ENCODE measurements at places on chromosomes 3 and 15.

GRCh38 chr15:41284427-41285177, 47.8 kb downstream of the OIP5 start:
- DNase-seq, result peak; percentile 18

DNA sequence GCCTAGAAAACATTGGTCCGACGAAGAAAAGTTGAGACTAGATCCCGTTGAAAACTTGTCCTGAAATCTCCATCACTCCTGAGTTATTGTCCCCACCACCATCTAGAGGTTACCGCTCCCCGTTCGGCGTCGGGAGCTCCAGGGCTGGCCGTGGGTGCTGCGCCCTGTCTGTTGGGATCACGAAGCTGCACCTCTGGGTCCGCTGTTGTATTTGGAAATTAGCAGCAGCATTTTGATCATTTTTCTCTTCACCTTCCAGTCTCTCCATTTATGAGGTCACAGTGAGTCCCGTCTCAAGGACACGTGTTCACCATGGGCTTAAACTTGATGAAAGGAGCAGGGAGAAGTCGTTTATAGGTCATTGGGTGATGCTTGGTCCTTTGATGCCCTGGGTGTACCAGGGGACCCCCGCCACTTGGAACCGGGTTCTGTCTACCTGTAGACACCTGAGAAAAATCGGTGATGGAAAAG, 565 bp downstream of the MANF start:
- DNase-seq, result no peak

DNA sequence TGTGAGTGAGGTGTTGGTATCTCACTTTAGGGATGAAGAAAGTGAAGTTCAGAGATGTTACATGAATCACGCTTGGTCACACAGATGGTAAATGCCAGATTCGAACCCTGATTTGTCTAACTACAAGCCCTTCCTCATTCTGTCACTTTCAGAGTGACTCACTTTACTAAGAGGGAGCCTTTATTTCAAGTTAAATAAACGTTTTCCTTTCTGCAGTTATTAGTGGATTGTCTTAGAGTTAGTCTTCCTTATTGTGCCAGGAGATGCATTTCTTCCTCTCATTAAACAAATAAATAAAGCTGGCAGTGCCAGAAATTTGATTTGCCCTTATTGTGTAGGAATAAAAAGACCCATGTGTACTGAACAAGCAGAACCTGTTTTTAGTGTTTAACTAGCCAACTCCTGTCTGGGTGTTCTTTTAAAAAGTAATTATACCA, 162.5 kb downstream of the AKAP13 start:
- DNase-seq, result peak; percentile 9

GRCh38 chr3:145457825-145458552, 703.0 kb downstream of the PLOD2 start:
- no peak for DNase-seq

- no peak for DNase-seq
Measured at GRCh38 chr15:101269479-101270223, 7.6 kb downstream of the SELENOS start.

GRCh38 chr3:195550723-195551122, 7.6 kb upstream of the PPP1R2 start:
- DNase-seq, result no peak

GRCh38 chr3:45640091-45640507, 45.5 kb downstream of the LIMD1 start:
- DNase-seq, result no peak

DNA sequence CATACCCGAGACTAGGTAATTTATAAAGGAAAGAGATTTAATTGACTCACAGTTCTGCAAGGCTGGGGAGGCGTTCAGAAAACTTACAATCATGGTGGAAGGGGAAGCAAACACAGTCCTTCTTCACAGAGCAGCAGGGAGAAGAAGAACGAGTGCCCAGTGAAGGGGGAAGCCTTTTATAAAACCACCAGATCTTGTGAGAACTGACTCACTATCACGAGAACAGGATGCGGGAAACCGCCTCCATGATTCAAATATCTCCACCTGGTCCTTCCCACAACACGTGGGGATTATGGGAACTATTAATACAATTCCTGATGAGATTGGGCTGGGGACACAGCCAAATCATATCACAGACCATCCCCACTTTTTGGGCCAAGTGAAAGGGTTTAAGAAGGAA, 58.8 kb upstream of the CTXND1 start:
- DNase-seq, result no peak

- DNase-seq, result no peak
Measured at GRCh38 chr15:78641102-78641748, at the start of gene CHRNB4. CHRNB4 (minus strand) TSS chr15:78641210; CDS start chr15:78641133, 77 bp downstream.

DNA sequence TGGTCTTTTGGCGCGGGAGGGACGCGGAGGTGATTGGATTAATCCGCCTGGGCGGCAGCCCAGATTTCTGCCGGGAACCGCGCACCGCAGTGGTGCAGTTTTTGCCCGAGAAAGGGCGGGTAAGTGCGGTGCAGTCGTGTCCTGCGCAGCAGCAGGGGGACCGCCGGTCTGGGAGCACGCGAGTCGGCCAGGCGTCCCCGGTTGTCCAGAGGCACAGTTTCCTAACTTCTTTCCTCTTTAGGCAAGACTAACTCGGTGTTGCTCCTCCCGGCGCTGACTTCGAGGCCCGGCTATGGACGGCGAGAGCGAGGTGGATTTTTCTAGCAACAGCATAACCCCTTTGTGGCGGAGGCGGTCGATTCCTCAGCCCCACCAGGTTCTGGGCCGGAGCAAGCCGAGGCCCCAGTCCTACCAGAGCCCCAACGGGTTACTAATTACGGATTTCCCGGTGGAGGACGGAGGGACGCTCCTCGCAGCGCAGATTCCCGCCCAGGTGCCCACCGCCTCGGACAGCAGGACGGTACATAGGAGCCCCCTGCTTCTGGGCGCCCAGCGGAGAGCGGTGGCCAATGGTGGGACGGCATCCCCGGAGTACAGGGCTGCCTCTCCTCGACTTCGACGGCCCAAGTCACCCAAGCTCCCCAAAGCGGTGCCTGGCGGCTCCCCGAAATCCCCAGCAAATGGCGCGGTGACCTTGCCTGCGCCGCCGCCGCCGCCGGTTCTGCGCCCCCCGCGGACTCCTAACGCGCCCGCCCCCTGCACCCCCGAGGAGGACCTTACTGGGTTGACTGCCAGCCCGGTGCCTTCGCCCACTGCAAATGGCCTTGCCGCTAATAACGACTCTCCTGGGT, 736 bp downstream of the ARHGEF26 start:
- DNase-seq, result peak; percentile 9

GRCh38 chr15:66757521-66757920, 55.5 kb downstream of the SMAD6 start:
- DNase-seq, result no peak

DNA sequence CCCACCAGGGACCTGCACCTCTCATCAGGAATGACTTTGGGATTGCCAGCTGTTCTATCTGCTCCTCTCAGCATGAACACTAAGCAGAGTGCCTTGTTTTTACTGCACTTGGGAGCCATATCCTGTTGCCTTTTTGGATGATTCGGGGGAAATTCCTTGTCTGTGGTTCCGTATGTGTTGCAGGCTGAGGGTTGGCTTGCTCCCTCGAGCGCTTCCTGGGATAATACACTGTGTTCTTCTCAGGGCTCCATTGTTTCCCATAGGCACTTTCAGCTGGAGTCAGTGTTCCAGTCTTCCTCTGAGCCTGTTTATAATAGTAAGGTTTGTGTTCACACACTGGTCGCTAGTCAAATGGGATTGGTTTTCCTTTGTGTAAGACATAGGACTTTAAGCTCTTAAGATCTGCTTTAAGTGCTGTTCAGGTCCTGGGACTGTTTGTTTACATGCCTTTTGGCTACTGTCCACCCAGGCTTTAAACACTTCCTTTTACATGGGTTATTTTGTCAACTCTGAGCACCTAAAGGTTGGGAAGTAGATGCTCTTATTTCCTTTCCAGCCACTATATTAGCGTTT, 23.4 kb downstream of the BOC start:
- no peak for DNase-seq

DNA sequence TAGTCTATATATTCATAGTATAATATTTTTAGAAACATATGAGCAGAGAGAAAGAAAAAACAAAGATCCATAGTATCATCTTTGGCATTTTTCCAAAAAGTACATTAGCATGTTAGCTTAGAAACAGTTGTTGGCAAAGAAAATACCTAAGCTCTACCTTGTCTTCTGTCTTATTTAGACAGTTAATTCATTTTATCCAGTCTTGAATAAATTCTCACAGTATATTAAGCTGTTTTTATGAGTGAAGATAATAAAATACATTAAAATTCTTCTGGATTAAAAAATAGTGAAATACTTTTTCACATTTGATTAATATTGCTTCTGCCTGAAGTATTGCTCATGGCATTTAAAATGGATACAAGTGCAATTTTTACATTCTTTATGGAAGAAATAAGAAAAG, 145.2 kb downstream of the ZIC1 start:
- DNase-seq, result no peak

DNA sequence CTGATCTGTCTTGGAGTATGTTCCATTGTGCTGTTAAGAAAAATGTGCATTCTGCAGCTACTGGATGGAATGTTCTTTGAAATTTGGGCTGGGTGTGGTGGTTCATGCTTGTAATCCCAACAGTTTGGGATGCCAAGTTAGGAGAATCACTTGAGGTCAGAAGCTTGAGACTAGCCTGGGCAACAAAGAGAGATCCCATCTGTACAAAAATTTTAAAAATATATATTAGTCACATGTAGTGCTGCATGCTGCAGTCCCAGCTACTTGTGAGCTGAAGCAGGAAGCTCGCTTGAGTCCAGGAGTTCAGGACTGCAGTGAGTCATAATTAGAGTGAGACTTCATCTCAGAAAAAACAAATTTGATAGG, 62.8 kb upstream of the PLSCR4 start:
- DNase-seq, result no peak

- no peak for DNase-seq
Measured at GRCh38 chr3:160196511-160197104, 28.6 kb upstream of the C3orf80 start.

DNA sequence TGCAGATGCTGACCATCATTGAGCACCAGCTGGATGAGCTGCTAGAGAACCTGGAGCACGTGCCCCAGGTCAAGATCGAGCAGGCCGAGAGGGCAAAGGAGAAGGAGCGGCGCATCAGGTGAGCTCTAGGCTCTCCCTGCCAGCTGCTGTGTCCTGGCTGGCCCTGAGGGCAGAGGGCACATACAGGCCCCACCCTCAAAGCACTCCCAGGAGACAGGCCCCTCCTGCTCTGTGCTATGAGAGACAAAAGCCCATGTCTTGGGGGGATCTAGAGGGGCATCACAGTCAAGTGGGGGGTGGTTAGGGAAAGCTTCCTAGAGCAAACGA, 39.5 kb downstream of the CFAP100 start:
- DNase-seq, result no peak

DNA sequence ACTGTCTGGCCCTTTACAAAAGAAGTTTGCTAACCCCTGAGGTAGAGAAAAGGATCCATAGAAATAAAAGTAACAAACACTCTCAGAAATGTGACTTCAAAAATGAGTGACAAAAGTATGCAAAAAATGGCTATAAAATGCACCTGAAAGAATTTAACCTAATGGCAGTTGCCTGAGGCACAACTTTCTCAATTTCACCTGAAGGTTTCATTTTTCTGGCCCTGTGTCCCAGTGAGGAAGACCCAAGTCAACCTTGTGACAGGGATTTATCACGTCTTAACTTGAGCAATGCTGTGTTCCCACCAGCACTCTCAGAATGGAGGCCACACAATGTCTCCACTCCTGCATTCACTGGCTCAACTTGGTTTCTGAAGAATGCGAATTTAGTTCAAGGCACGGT, 83.0 kb downstream of the FHIT start:
- no peak for DNase-seq

DNA sequence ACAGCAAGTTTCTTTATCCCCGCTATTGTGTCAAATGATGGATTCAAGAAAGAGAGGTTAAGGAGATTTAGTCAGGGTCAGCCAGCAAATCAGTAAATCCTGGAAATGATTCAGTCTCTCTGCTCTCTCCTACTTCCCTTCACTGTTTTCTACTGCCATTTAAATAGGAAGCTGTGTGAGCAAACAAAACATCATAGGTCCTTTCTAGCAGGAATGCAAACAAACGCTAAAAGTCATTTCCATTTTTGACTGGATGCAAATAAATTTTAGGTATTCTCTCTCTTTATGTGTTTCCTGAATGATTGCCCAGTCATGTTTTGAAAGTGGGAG, 299.4 kb upstream of the RORA start:
- no peak for DNase-seq

- no peak for DNase-seq
Measured at GRCh38 chr3:58144478-58145325, 66.1 kb downstream of the DNASE1L3 start.

GRCh38 chr15:86773736-86774135, 694.1 kb downstream of the AGBL1 start:
- DNase-seq, result no peak

GRCh38 chr3:3737531-3737930, 61.7 kb upstream of the LRRN1 start:
- no peak for DNase-seq

DNA sequence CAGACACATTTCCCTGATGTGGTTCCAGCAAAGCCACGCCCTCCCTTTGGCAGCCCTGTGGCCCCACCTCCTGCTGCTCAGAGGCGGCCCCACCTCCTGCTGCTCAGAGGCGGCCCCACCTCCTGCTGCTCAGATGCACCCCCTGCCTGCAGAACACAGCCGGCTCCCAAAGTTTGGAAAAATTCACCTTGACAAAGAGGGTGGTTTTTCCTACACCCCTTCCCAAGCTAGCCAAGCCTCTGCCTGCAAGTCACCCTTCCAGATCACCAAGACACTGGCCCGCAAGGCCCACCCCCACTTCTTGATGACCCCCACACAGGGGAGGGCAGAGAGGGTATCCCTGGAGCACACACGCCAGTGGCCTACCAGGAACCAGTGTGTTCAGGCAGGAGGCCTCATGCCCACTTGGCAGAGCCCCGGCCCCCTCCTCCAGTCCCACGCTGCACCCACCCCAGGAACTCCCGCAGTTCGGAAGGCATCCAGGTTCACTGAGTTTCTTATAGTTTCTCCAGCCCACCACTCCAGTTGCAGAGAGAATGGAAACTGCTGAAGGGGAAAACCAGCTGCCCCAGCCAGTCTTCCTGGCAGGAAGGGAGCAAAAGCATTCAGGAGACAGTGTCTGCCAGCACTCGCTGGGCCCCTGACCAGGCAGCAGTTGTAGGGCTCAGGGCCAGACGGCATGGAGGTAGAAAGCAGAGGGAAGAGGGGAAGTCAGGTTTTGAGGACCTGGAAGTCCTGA, 2.3 kb upstream of the HAPLN3 start:
- no peak for DNase-seq

GRCh38 chr15:76823303-76823702, 81.8 kb downstream of the SCAPER start:
- DNase-seq, result no peak

DNA sequence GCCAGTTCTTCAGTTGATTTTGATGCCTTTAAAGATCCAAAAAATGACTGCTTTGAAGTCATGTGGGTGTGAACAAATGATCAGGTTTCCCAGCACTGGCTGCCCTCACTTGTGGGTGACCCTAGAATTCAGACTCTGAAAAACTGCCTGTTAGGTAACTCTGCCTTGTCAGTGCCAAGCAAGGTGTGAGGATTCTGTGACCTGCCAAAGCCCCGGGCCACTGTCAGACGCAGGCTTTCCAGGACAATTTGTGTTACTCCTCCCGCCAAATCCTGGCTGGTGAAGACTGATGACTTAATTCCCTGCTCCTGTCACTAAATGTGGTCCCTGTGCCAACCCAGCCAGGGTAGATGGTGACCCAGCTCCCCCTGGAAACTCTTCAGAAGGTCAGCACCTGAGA, 99.2 kb upstream of the PSMD6 start:
- DNase-seq, result no peak

GRCh38 chr15:73318463-73319351, 50.1 kb downstream of the HCN4 start:
- DNase-seq, result no peak
